MCF 10A (cell line): ENCODE measurements at places on chromosomes 7 and 10.

- DNase-seq, result peak; percentile 71
Observed at GRCh38 chr7:107579885-107580715, at the start of gene BCAP29. Gene BCAP29 (plus strand): TSS chr7:107580246. CDS start chr7:107580773, 527 bp downstream.

DNA sequence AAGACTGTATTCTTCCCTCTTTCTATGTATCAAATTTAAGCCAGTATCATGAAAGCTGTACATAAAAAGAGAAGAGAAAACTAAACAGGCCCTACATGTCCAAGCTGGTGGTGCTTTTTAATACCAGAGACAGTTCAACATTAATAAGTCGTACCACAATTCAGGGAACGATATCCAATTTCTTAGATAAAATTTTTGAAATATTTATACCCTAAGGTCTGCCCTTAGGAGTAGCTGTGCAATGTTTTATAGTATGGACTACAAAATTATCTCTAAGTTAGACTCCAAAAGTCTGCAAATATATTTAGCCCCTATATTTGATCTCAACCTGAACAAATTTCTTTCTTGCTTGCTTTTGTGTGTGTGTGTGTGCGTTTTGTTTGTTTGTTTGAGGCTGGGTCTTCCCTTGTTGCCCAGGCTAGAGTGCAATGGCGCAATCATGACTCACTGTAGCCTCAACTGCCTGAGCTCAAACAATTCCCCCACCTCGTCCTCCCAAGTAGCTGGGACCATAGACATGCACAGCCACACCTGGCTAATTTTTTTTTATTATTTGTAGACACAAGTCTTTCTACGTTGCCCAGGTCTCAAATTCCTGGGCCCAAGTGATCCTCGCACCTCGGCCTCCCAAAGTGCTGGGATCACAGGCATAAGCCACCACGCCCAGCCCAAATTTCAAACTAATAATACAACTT, 13.2 kb downstream of the ARHGAP19 start:
- DNase-seq, result peak; percentile 90

- DNase-seq, result no peak
Observed at GRCh38 chr10:101380353-101381017, 26.5 kb downstream of the BTRC start.

DNA sequence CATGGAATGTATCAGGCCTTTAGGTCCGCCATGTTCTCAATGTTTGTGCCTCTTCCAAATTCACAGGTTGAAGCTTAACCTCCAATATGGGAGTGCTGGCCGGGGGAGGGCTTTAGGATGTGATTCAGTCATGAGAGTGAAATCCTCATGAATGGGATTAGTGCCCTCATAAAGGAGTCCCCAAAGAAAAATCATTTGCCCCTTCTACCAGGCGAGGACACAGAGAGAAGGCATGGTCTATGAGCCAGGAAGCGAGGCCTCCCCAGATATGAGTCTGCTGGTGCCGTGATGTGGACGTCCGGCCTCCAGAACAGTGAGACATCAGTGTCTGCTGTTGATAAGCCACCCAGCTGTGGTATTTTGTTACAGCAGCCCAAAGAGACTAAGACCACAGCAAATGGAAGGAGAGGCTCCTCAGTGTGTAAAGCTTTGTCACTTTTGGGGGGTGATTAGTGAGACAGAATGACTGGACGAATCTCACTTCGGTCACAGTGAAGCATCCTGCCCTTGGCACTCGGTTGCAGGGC, 231.3 kb upstream of the KLF6 start:
- DNase-seq, result no peak

DNA sequence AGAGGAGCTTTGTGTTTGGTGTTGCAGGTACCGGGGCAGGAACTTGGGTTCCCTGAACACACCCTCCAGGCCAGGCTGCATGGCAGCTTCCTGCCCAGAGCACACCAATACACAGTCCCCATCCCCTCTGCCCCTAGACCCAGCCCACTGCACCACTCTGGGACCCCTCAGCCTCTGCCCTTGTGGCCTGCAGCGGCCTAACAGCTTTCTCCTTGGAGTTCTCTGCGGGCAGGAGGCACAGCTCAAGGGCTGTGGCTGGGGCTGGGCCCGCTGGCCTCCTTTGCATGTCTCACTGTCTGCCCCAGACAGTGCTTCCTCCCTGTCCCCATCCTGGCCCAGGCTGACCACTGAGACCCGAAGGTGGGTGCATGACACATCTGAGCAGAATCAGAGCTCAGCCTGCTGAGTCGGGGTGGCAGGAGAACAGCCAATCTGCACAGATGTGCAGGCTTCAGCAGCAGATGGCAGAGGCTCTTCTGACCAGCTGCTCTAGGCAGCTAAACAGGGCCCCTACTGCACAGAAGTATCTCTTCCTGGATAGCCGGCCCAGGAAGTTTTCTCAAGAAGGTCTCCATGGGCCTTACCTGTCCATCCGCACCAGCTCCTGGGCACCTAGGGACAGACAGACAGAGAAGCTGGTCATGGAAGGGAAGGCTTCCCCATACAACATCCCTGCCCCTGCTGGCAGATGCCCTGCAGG, 20.8 kb downstream of the VSIR start:
- DNase-seq, result no peak

DNA sequence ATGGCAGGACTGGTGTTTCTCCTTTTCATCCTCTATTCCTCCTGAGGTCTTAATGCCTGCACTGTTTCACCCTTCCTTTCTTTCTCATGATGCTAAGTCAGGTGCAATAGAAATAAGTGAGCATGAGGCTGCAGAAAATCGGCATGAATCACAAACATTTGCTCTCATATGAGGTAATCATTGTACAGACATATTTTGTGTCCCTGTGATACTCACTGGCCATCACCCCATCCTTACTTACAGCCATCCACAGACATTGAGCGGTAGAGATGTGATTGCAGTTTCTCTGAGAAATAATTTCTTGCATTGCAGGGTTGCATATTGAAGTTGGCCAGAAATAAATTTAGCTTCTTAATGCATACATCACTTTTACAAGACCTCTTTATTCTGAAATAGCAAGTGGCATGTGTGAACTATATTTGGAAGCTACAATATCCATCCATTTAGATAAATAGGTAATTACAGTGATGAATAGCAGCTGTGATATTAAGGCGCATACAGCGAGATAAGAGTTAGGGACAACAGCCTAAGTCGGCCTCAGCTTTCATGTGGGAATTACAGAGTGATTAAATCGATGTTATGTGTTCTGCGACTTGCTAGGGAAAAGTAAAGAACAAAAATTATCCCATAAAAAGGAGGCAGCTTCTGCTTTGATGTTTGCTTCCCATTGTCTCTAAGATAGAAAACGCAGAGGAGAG, 612.6 kb downstream of the SORCS3 start:
- DNase-seq, result no peak

DNA sequence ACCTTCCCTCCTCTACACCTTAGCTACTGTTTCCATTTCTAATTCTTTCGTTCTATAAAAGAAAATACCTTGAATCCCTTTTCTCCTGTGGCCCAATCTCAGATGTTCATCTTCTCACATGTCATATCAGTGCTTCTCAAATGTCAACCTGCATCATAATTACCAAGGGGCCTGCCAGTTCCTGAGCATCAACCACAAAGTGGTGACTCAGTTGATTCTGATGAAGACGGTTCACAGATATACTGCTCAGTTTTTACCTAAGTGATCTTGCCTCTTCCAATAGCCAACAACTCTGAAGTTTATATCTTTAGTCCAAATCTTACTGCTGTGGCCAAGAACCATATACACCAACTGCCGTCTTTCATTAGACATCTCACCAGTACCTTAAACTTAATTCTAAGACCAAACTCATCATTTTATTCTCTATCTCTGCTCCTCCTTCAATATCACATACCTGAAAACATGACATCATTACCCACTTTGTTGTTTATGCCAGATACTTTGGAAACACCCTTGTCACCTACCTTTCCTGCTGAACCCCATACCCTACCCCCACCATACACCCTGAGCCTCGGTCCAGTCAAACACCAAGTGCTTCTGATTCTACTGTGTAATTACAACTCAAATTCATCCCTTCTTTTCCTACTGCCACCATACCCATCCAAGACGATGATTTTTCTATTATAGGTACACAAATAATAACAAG, 115.5 kb downstream of the LMBR1 start:
- DNase-seq, result no peak

GRCh38 chr10:100518761-100519241, 860 bp downstream of the SEC31B start:
- DNase-seq, result peak; percentile 72

- DNase-seq, result no peak
Observed at GRCh38 chr10:44042075-44042770, 342.7 kb downstream of the CXCL12 start.

- no peak for DNase-seq
Observed at GRCh38 chr10:77541944-77542343, 95.7 kb downstream of the KCNMA1 start.

GRCh38 chr10:33093362-33093761, 135.3 kb upstream of the ITGB1 start:
- no peak for DNase-seq

DNA sequence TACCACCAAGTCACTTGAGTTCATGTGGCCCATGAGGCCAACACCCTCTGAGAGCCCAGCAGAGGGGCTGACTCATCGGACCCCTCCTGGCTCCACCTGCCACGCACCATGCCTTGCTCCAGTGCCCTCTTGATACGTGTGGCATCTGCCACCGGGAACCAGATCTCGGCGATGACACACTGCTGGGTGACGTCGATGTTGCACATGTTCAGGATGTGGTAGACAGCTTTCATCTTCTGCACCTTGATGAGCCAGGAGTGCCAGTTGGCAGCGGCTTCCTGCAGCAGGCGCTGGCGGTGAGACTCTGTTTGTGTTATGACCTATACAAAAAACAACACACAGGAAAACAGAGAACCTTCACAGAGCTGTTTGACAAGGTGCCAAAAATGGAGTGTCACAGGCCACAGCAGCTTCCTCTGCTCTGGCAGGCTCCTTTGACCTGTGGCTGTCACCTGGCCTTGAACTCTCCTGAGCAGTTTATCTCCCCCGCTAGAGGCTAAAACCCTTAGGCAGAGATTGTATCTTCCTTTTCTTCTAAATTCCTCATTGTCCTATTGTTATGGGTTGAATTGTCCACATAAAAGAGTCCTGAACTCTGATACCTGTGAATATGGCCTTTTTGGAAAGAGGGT, 45.2 kb upstream of the TMEM213 start:
- DNase-seq, result peak; percentile 78

GRCh38 chr7:52355053-52355452, 680.4 kb upstream of the POM121L12 start:
- peak; percentile 26 for DNase-seq

- DNase-seq, result no peak
Observed at GRCh38 chr7:40014376-40014775, 64.3 kb downstream of the CDK13 start.

DNA sequence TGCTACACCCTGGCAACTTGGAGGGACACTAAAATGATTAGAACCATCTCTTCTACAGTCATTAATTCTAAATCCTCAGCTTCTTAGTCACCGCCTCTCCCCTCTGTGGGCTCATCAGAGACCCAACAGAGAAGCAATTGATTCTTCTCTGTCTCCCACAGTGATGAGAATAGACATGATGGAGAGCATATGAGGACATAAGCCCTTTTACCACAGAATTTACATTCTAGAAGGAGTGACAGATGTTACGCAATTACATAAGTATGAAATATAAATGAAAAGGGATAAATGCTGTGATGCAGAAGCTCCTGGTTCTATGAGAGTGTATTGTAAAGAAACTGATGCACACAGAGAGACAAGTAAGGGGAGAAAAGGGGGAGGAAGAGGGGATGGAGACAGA, 18.1 kb upstream of the ABCB5 start:
- DNase-seq, result no peak

- no peak for DNase-seq
Observed at GRCh38 chr10:14523286-14523685, 192.6 kb upstream of the FRMD4A start.

- no peak for DNase-seq
Observed at GRCh38 chr10:110833941-110834628, 37.6 kb upstream of the PDCD4 start.

GRCh38 chr7:134899729-134900128, 86.6 kb upstream of the AGBL3 start:
- DNase-seq, result peak; percentile 70

- peak; percentile 87 for DNase-seq
Observed at GRCh38 chr7:24741679-24742505, 15.4 kb downstream of the GSDME start.

- peak; percentile 16 for DNase-seq
Observed at GRCh38 chr10:100969187-100970075, at the start of gene SEMA4G. Gene SEMA4G (plus strand): TSS chr10:100969504. CDS start chr10:100972913, 3,409 bp downstream.

- DNase-seq, result no peak
Observed at GRCh38 chr7:102111061-102112041, 175.3 kb upstream of the SH2B2 start.

DNA sequence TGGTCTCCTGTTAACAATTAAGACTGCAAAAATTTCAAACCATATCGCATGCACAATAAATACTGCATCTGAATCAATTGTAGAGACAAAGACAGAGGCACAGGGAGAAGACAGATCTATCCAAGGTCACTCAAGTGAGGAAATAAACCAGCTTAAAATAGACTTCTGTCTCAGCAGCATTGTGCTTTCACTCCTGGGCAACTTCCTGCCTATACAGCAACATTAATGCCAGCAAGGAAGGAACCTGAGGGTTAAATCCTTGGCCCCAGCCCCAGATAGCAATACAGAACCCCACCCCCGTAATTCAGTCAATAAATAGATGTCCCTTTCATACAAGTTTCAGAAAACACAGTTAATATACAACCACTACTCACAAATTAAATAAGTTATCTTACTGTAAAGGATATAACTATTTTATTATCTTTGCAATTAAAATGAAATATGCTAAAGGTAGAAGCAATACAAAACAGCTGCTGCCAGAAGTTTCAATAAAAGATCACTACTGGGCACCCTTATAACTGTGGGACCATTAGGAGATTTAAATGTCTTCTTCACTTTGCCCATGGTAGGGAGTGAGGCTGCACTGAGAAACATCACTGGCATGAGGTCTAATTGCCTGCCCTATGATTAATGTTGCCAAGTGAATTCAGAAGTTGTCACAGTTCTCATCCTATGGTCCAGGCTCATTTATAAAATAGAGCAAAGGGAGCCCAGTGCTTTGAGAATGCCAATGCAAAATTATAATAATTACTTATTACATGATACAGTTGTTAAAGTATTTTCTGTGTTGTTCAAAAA, 49.4 kb downstream of the CAV1 start:
- no peak for DNase-seq

DNA sequence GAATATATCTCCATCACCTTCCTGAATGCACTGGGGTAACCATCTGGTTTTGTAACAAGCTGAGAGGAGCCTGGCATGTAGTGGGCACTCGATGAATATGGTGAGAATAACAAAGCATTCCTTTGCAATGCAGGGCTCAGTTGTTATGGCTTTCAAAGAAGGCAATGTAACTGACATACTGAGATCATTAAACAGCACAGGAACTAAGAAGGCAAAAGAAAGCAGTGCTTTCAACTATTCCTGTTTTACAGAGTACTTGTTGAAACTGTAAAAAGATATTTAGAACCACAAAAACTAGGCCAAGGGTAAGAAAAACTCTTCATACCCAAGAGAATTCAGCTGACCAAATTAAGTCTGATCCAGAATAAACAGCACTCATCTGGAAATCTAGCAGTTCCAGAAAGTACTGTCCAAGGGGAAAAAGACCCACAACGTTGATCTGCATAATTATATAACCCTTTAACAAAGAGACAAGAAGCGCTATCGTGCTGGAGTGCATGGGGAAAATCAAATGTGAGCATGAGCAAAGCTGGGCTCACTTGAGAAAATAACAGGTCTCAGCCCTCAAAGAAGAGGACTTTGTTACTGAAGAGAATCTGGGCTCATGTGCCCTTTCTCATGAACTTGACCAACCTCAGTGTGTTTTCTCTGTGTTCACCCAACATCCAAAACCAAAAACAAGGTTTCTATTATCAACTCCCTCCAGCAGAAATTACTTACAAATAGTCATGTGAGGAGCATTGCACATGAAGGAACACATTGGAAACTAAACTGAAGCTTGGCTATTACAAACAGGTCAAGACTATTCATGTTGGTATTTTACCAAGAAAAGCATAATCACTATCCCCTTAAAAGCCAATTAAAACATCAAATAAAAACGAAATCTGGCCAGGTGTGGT, 116.2 kb downstream of the AVL9 start:
- no peak for DNase-seq
